AG08395 (cell line): ENCODE measurements at places on chromosomes 11 and 22.

- DNase-seq, result no peak
These were observed 19.2 kb upstream of the RRAS2 start for GRCh38 chr11:14378171-14378570.

GRCh38 chr11:121606354-121606753 is 153.6 kb upstream of the SORL1-AS1 start:
- no peak for DNase-seq

GRCh38 chr11:134780486-134781147 is 368.6 kb upstream of the B3GAT1 start:
- no peak for DNase-seq

GRCh38 chr11:1923201-1923956 is 3.9 kb downstream of the TNNT3 start:
- DNase-seq, result no peak

GRCh38 chr11:130852589-130852988 is 63.7 kb downstream of the SNX19 start:
- no peak for DNase-seq

DNA sequence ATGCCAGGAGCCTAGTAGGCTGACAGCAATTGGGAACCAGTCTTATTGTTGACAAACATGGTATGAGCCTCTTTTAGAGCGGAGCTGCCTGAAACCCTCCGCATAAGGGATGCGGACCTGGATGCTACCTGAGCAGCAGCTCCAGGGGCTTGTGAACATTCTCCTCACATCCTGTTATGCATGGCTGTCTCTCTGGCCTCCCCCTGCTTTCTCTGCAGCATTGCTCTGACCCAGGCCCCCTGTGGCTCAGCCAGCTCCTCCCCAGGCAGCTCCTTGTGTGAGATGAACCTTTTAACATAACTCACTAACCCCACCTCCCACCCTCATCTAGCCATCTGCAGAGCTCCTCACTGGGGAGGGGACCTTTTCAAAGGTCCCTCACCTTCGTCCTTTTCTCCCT is 6.0 kb downstream of the BMAL1 start:
- no peak for DNase-seq

DNA sequence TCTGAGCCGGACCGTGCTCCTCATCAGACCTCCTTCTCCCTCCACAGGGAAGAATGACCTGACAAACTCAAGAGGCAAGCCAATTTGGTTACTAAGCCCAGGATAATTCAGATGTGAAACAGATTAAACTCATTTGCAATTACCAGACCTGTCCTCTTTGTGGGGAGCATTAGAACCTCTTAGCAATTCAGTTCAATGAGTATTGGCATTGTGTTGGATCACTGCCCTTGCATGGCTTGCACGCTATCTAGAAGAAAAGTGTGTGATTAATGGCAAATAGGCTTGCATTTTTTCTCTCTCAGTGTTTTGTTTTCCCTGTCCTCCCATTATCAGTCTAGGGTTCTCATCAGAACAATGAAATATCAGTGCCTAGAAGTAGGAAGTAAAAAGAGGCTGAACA is 365.6 kb downstream of the OPCML start:
- no peak for DNase-seq

GRCh38 chr11:36132940-36133339 is 156.3 kb downstream of the COMMD9 start:
- DNase-seq, result no peak

GRCh38 chr22:44500599-44500998 is 2.6 kb upstream of the RTL6 start:
- DNase-seq, result no peak

GRCh38 chr11:101049813-101050212 is 79.8 kb downstream of the PGR start:
- DNase-seq, result no peak

- DNase-seq, result no peak
These were observed 61.5 kb upstream of the EED start for GRCh38 chr11:86182976-86183584.

- no peak for DNase-seq
These were observed 451.2 kb downstream of the MIAT start for GRCh38 chr22:27108425-27109114.

DNA sequence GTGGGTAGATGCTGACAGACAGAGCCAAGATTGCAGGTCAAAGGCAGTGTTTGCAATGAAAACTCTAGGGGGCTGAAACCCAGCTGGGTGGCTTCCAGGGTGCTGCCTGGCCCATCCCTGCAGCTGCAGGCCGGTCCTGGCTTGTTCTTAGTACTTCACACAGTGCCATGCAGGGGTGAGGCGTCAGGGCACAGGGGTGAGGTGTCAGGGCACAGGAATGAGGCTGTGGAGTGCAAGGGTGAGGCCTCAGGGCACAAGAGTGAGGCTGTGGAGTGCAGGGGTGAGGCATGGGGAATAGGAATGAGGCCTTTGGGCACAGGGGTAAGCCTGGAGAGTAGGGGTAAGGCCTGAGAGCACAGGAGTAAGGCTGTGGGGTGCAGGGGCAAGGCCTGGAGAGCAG is 337.6 kb downstream of the TBC1D22A start:
- no peak for DNase-seq

DNA sequence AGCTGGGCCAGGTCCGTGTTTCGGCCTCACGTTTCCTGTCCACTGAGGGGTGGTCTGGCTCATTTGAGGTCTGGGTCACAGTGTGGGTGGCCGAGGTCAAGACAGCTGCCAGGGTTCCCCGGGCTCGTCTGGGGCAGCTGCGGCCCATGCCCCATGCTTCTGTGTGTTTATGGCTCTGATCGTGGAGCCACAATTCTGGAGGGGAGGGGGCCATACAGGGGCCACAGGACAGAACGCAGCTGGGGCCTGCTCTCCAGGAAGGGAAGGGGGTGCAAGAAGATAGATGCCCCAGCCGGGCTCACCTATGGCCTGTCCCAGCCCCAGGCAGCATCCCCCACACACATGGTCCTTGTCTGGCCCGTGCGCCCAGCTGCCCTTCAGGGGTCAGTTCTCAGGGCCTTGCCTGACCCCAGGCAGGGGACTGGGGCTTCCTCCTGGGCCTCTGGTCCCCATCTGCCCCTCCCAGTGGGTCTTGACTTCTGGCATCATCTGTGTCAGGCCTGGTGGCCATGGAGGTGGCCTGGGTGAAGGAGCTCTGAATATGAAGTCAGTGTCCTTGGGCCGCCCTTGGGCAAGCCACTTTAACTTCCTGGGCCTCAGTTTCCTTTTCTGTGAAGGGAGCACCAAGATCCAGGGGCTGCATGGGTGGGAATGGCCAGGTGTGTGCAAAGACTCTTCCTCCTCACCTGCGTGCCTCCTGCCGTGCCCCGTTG is 8.4 kb downstream of the TSPAN32 start:
- DNase-seq, result no peak

GRCh38 chr11:44205352-44205751 is 104.6 kb downstream of the ALX4 start:
- no peak for DNase-seq

- DNase-seq, result no peak
These were observed 163.2 kb downstream of the BRD1 start for GRCh38 chr22:49664371-49664881.

DNA sequence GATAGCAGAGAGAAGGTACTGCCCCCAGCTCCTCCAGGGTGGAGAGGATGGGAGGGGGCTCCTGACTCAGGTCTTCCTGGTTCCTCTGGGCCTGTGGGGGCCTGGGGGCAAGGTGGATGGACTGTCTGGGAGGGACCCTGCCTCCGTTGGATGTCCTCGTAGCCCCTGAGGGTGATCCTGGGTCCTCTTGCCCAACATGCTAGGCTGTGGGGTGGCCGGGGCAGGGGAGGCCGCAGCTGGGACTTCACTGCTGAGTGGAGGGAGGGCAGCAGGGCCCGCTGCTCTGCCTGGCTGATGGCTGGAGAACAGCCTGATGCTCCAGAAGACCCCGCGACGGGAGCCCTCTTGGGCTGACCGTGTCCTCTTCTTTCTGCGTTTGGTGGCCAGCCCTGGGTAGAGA is 13.4 kb downstream of the FRMD8 start:
- DNase-seq, result no peak

DNA sequence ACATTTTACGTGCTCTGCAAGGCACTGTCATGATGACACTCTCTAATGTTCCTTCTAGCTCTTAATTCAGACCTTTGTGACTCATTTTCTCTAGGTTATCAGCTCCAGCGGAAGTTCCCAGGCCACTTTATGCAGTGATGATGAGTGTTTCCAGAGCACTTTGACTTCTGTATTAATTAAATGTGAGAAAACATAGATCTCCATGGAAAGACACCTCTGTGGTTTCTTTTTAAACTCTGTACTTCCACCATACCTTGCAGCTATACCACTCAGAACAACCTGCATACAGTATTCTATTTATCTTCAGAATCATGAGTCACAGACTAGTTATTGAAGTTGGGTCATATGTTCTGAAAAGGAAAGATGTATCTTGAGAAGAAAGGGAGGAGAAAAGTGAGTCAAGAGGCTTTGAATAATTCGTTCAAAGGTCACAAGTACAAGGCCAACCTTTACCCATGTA is 175.6 kb upstream of the TENM4 start:
- DNase-seq, result no peak

- DNase-seq, result peak; percentile 1
These were observed 69.5 kb downstream of the IGLL5 start for GRCh38 chr22:22957090-22957489.

- DNase-seq, result no peak
These were observed 26.6 kb upstream of the SCN3B start for GRCh38 chr11:123681030-123681429.

GRCh38 chr11:63916837-63917691 is at the start of gene RCOR2:
RCOR2 (minus strand) TSS chr11:63917164; CDS start chr11:63916456, 708 bp downstream.
- DNase-seq, result peak; percentile 87

DNA sequence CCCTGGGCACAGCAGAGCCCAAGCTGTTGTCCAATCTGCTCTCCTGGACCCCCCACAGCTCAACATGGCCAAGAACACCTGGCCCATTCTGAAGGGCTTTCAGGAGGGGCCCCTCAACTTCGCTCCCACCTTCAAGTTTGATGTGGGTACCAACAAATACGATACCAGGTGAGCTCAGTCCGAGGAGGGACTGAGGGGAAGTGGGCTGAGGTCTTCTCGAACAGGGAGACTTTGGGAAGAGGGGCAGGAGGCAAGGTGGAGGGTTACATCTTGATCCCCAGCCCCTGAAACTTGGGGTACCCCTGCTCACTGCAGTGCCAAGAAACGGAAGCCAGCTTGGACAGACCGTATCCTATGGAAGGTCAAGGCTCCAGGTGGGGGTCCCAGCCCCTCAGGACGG is 5.4 kb downstream of the INPP5J start:
- DNase-seq, result no peak

GRCh38 chr11:11845071-11845470 is 3.3 kb downstream of the USP47 start:
- no peak for DNase-seq

DNA sequence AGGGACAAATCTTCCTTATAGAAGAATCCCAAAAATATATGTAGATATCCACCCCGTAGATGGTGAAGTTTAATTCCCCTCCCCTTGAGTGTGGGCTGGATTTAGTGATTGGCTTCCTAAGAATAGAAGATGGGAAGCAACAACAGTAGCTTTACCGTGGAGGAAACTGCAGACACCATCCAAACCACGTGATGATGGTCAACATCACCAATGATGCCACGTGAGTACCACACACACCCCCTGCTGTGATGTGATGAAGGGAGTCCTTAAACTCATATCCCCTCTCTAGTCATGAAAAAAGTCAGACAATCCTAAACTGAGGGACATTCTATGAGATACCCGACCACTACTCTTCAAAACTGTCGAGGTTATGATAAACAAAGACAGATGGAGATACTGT is 76.4 kb upstream of the SLC22A12 start:
- DNase-seq, result no peak

DNA sequence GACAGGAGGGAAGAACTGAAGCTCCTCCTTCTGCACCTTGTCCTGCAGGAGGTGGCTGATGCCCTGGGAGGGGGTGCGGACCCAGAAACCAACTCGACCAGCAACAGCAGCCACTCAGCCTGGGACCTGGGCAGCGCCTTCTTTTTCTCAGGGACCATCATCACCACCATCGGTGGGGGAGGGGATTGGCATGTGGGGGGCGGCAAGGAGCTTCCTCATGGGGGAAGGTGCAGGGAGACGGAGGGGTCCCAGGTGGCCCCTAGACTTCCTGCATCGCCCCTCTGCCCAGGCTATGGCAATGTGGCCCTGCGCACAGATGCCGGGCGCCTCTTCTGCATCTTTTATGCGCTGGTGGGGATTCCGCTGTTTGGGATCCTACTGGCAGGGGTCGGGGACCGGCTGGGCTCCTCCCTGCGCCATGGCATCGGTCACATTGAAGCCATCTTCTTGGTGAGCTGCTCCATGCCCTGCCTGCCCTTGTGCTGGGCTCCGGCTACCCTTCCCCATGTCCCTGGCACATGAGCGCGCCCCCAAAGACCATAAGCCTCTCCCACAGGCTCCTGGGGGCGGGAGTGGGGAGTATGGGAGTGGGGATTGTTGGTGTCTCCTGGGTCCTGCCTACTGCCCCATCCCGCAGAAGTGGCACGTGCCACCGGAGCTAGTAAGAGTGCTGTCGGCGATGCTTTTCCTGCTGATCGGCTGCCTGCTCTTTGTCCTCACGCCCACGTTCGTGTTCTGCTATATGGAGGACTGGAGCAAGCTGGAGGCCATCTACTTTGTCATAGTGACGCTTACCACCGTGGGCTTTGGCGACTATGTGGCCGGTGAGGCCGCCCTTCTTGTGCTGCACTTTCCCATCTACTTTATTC is 3.1 kb upstream of the CATSPERZ start:
- DNase-seq, result no peak

DNA sequence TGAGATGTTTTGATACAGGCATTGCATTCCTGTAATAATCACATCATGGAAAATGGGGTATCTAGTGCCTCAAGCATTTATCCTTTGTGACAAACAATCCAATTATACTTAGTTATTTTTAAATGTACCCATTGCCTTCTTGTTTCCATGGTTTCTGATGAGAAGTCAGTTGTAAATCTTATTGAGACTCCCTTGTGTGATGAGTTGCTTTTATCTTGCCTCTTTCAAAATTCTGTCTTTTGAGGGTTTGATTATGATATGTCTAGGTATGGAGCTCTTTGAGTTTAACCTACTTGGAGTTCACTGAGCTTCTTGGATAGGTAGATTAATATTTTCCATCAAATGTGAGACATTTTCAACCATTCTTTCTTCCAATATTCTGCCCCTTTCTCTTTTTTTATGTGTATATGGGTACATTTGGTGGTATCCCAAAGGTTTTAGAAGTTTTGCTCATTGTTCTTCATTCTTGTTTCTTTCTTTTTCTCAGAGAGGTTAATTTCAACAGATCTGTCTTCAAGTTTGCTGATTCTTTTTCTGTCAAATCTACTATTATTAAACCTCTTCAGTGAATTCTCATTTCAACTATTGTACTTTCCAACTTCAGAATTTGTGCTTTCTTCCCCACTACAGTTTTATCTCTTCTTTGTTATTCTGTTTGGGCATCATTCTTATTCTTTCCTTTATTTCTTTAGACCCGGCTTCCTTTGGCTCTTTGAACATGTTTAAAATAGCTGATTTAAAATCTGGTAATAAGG is 13.7 kb downstream of the NAGA start:
- no peak for DNase-seq

- DNase-seq, result no peak
These were observed 739 bp upstream of the MRGPRE start for GRCh38 chr11:3232956-3233355.

- no peak for DNase-seq
These were observed 33.2 kb downstream of the SPATA19 start for GRCh38 chr11:133811850-133812685.
